ENCODE measurements at places on chromosomes 3 and 15. TPM values are rescaled to one million over a fixed set of nuclear protein-coding genes. Genes with fewer than 3 reads are reported as not detected.

Gene SOX14
- not detected for total RNA-seq

Gene IRAK2
- 1.9 TPM for total RNA-seq

Gene FBXO40
- not detected for total RNA-seq

Gene SLC28A1
- total RNA-seq: not detected

Gene CLDN18
- total RNA-seq: not detected

Gene KIF23
- 77.8 TPM for total RNA-seq

- H3K27ac ChIP-seq: no peak overlapping the region
- H3K4me1 ChIP-seq: peaks cover 21% of the 10 kb centered on the region
- no peak for DNase-seq
- no peaks in the 10 kb centered on the region for H3K36me3 ChIP-seq
These were observed 125.5 kb downstream of the DGKG start for GRCh38 chr3:186236357-186237020.

DNA sequence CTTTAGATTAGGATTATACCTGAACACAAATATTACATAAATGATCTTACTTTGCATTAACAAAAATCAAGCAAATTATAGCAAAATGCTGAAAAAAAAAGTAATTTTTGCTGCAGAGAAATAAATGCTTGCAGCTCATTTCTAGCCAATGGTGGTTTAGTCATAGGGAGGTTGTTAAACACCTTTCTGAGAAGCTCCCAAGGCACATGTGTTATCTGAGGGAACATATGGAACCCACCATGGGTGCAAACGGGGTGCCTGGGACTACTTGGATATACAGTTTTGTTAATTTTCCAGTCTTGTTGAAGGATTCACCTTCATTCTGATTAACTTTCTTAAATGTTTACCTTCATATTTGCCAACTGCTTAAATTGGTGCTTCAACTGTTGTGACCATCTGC, 8.9 kb upstream of the RAMAC start:
- H3K36me3 ChIP-seq: no peaks in the 10 kb centered on the region
- DNase-seq: no peak
- no peak overlapping the region for H3K4me3 ChIP-seq
- peaks cover 2% of the 10 kb centered on the region for H3K4me1 ChIP-seq
- H3K27ac ChIP-seq: no peak overlapping the region

DNA sequence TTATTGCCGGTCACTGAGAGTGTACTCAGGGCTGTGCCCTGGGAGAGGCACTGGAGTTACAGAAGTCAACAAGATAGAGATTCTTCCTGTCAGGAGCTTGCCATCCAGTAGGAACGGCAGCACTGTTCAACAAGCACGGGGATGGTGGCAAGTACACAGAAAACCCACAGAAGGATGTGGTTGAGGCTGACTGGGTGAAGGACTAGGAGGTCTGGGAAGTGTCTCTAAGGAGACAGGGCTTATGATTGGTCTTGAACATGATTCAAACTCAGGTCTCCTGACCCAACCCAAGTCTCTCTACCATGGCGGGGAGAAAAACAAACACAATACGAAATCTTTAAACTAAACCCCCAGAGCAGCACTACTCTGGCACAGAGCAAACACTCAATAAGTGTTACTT, 37.6 kb downstream of the ERICH6 start:
- DNase-seq: peak; percentile 45
- H3K4me1 ChIP-seq: peaks cover 29% of the 10 kb centered on the region
- no peak overlapping the region for H3K4me3 ChIP-seq
- peaks cover 38% of the 10 kb centered on the region for H3K27me3 ChIP-seq

DNA sequence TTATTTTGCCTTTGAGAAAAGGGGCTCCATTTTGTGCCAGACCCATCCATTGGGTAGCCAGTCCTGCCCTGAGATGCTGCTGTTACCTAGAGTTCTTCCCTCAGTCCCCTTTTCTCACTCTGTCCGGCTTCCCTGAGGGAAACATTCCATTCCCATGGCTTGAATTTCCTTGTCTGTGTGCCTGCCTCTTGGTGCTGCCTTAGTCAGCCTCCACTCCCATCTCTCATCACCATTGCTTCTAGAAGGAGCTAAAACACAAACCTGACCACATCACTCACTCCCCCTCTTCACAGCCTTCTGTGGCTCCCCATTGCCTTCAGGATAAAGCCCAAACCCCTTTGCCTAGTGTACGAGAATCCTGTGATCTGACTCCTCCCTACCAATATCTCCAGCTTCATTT, 25.2 kb upstream of the C2CD4B start:
- peaks cover 31% of the 10 kb centered on the region for H3K27me3 ChIP-seq
- no peak overlapping the region for H3K27ac ChIP-seq
- H3K4me3 ChIP-seq: no peak overlapping the region
- DNase-seq: no peak
- no peaks in the 10 kb centered on the region for H3K36me3 ChIP-seq

DNA sequence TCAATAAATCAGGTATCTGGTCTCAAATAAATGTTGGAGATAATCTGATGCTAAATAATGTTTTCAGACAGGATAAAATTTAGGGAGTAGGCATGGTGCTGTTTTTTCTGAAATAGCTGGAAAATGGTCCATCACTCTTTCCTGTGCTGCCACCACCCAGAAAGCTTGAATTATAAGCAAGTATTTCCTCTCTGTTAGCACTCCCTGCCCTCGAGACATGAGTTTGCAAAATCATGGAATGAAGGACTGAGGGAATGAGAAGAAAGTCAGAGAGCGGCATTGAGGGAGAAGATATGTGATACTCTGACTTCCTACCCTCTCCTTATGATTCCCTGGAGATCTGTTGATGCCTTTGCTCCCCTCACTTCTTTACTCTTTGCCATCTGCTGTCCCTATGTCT, 1095.7 kb downstream of the IGSF11 start:
- no peak overlapping the region for H3K27ac ChIP-seq
- no peaks in the 10 kb centered on the region for H3K27me3 ChIP-seq
- DNase-seq: no peak
- H3K36me3 ChIP-seq: no peaks in the 10 kb centered on the region

GRCh38 chr15:57884936-57885335, 178.4 kb downstream of the POLR2M start:
- no peaks in the 10 kb centered on the region for H3K4me1 ChIP-seq
- H3K27me3 ChIP-seq: no peaks in the 10 kb centered on the region
- H3K4me3 ChIP-seq: no peak overlapping the region
- no peaks in the 10 kb centered on the region for H3K36me3 ChIP-seq

DNA sequence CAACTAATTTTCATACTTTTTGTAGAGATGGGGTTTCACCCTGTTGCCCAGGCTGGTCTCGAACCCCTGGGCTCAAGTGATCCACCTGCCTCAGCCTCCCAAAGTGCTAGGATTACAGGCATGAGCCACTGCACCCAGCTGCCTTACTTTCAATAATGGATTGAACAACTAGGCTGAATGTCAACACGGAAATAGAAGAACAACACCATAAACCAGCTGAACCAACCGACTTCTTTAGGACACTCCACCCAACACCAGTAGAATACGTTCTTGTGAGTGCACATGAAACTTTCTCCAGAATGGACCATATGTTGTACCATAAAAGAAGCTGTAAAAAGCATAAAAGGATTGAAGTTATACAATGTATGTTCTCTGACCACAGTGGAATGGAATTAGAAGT, 42.9 kb downstream of the GXYLT2 start:
- H3K4me1 ChIP-seq: no peaks in the 10 kb centered on the region
- H3K27ac ChIP-seq: no peak overlapping the region
- no peak overlapping the region for H3K4me3 ChIP-seq

DNA sequence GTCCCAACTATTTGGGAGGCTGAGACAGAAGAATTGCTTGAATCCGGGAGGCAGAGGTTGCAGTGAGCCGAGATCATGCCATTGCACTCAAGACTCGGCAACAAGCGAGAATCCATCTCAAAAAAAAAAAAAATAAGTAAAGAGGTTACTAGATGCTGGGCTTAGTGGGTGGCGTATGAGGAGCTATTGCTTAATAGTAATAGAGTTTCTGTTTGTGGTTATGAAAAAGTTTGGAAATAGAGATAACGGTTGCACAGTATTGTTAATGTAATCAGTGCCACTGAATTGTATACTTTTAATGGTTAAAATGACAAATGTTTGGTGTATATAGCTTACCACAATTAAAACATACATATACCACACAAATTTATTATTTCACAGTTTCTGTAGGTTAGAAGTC, 14.7 kb upstream of the HHATL start:
- DNase-seq: no peak
- no peak overlapping the region for H3K27ac ChIP-seq
- H3K4me1 ChIP-seq: no peaks in the 10 kb centered on the region
- H3K36me3 ChIP-seq: no peaks in the 10 kb centered on the region
- H3K4me3 ChIP-seq: no peak overlapping the region
- H3K27me3 ChIP-seq: peaks cover 13% of the 10 kb centered on the region

- H3K27me3 ChIP-seq: no peaks in the 10 kb centered on the region
- no peak overlapping the region for H3K4me3 ChIP-seq
- H3K4me1 ChIP-seq: peaks cover 28% of the 10 kb centered on the region
- peaks cover 10% of the 10 kb centered on the region for H3K36me3 ChIP-seq
- no peak for DNase-seq
- H3K27ac ChIP-seq: no peak overlapping the region
These were observed 6.7 kb downstream of the SNX1 start for GRCh38 chr15:64102497-64102896.
